ENCODE measurements at places on chromosomes 1 and 21.

- no peak for DNase-seq
Observed at GRCh38 chr1:4488018-4488417, 166.4 kb upstream of the AJAP1 start.

GRCh38 chr1:175155473-175155856 is 37.1 kb downstream of the KIAA0040 start:
- no peak for DNase-seq

DNA sequence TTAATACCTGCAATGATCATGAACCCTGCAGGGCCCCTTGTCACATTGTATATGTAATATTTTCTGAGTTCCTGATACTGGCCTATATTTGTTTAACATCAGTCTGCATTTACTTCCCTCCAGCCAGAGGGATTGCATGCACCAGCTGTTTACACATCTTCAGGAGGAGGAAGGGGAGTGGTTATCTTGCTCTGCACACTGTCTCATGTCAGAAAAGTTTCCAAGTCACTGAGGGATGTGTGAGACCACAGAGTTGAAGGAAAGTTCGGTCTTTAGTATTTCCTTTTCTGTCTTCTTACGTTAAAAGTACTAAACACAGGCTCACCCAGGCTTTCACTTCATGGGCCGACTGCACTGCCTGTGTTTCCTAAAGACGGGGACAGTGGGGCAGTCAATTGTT is 574.1 kb downstream of the LMO4 start:
- DNase-seq = no peak

GRCh38 chr1:216075339-216075738 is 347.9 kb downstream of the USH2A start:
- DNase-seq = no peak

DNA sequence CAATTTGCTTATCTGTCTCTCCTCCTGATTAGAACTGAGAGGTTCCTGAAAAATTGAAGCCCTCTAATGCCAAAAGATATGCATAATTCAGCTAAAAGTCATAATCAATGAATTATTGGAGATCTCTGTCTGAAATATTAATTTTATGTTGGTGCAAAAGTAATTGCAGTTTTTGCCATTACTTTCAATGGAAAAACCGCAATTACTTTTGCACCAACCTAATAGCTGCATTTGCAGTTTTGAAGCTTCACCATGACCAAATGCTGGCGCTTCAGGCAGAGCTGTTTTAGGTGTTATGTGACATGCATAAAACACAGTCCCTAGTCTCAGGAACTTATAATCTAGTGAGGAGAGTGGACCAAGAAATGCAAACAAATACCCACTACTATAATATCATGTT is 29.7 kb upstream of the FASLG start:
- no peak for DNase-seq

GRCh38 chr1:156608036-156608674 is 6.9 kb upstream of the GPATCH4 start:
- peak; percentile 81 for DNase-seq
